Stomach (tissue), 19 donors: ENCODE measurements at places on chromosomes 3 and 15. TPM values are rescaled to one million over a fixed set of nuclear protein-coding genes. Genes with fewer than 3 reads are reported as not detected.
A peak's percentile ranks its signal among the peaks of the same experiment; 100 is the strongest.

The INKA1 gene
- total RNA-seq, result 2.3 TPM

The CLDN16 gene
- total RNA-seq, result not detected

The EXD1 gene
- total RNA-seq, result not detected

The GAP43 gene
- 4.8 TPM for total RNA-seq

The POLG gene
- total RNA-seq, result 67.0 TPM

The RAD54L2 gene
- 17.4 TPM for total RNA-seq

The SEMA3G gene
- 5.0 TPM for total RNA-seq

The LPP gene
- 425 TPM for total RNA-seq

The PLCD1 gene
- 11.7 TPM for total RNA-seq

The FGF12 gene
- 0.87 TPM for total RNA-seq

DNA sequence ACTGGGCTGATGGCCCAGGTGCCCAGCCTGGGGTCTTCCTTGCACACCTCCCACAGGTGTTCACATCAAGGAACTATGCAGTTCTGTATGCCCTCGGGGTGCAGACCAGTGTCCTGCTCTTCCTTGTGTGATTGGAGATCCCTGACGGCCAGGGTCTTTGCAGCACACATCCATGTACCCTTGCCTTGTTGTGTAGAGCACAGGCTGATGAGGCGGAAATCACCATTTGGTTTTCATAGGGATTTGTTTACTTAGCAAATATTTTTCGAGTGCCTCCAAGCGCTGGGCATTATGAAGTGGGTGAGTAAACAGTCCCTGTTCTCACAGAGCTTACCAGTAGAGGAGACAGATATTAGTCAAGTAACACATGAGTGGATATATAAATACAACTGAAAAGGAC, 209.3 kb upstream of the UMPS start:
- no peak for DNase-seq

GRCh38 chr3:22236490-22237270, 485.7 kb upstream of the ZNF385D start:
- DNase-seq, result no peak

DNA sequence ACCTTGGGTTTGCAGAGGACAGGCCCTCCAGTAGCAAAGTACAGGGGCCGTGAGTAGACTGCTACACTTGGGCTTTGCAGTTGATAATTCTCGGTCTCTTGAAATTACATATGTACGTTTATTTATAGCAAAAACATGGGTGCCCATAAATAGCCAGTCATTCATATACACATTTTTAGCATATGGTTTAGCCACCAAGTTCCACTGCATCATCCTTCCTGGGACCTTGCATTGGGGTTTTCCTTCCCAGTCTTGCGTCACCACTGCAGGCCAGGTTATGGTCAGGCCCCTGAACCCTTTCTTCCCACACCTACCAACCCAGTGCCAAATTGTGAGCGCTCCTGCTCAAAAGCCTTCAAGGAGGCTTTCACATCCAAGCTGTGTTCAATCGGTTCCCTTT, 12.7 kb downstream of the KLHL25 start:
- no peak for DNase-seq

DNA sequence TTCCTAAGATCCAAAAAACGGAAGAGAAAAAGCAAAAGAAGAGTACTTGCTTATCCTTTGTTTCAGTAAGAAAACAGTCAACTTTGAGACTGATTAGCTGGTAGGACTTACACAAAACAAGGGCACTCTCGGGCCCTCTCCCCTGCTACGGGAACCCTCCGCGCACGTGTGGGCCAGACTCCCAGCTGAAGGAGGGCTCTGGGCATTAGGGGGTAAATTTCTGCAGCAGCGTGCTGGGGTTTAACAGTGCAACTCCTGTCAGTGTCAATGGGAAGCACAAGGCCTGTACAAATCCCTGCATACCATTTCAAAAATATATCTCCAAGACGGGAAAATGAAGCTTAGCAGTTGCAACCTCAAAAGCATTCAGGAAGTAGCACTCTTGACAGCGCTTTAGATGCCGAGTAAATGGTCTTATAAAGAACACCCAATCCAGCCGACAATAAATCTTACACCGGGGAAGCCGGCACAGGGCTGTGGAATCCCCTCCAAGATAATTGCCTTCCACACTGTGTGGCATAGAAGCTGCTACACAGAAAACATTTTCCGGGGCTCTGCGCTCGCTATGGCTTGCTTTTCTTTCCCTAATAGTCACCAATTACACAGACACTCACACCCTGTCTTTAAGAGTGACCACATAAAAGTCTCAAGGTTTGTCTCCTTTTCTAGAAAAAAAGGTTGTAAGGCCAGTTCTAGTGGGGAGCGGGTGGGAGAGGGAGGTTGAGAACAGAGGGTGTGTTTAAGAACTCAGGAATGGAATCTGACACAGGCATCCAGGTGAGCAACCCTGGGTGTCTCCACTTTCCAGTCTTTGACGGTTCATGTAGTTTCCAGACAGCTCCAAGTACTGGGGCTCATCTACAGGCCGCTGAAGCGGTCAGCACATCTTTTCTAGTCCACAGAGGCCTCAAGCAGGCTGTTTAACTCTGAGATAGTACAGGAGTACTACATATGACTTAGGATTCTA, 512.7 kb downstream of the FOXP1 start:
- DNase-seq, result peak; percentile 52

GRCh38 chr15:25173241-25174028, 218.6 kb downstream of the SNRPN start:
- DNase-seq, result peak; percentile 11

- no peak for DNase-seq
These were observed 16.7 kb downstream of the WDR48 start for GRCh38 chr3:39068556-39068955.

- no peak for DNase-seq
These were observed 795 bp downstream of the MCM2 start for GRCh38 chr3:127598841-127599570.

DNA sequence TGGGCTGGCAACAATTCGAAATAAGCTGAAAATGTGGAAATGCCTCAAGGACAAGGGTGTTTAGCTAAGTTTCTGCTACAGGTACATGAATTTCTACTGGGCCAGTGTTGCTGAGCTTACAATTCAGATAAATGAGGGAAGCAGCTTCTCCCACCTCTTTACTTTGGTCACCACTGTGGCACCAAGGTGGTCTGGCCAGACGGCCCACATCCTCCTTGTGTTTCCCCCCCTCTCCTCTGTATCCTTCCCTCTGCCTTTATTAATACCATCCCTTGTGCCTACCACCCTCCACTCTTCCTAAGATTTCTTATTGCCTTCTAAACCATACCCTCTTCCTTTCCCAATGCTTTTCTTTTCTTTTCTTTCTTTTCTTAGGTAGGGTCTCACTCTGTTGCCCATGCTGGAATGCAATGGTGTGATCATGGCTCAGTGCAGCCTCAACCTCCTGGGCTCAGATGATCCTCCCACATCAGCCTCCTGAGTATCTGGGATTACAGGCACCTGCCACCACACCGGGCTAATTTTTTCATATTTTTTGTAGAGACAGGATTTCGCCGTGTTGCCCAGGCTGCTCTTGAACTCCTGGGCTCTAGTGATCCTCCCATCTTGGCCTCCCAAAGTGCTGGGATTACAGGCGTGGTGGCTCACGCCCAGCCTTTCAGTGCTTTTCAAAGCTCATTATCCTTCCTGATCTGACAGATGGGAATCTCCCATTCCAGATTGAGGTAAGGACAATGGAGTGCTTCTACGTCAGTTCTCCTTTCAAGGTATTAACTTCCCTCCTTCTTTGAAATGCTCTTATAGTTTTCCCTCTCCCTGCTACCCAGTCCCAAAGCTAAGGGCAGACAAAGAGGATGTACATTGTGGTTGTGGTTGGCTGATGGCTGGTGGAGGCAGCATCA, 14.8 kb downstream of the ANXA2 start:
- DNase-seq, result no peak

- DNase-seq, result peak; percentile 96
These were observed 26.3 kb downstream of the NR2F2 start for GRCh38 chr15:96356494-96357455.

- no peak for DNase-seq
These were observed 31.4 kb downstream of the COMMD2 start for GRCh38 chr3:149720918-149721317.

- DNase-seq, result peak; percentile 58
These were observed at the start of gene PPM1M for GRCh38 chr3:52245322-52246263. TSS of gene PPM1M (plus strand) at chr3:52245759. CDS start at chr3:52245825, 66 bp downstream.

GRCh38 chr15:66586155-66586976, 20.6 kb upstream of the LCTL start:
- DNase-seq, result no peak

GRCh38 chr3:23170291-23170690, 32.8 kb upstream of the UBE2E2 start:
- no peak for DNase-seq

- peak; percentile 62 for DNase-seq
These were observed 153.7 kb upstream of the HES1 start for GRCh38 chr3:193982258-193982659.
